MCF 10A (cell line): ENCODE measurements at places on chromosomes 1 and 21.

- H3K36me3 ChIP-seq: peaks cover 24% of the 10 kb centered on the region
- no peak for DNase-seq
- H3K27me3 ChIP-seq: no peaks in the 10 kb centered on the region
- H3K4me3 ChIP-seq: no peak overlapping the region
- peaks cover 5% of the 10 kb centered on the region for H3K4me1 ChIP-seq
Observed at GRCh38 chr1:205794011-205794730, 18.8 kb downstream of the SLC41A1 start.

GRCh38 chr1:167629681-167630567, at the start of gene RCSD1:
RCSD1 (plus strand) TSS chr1:167630232; CDS start chr1:167630424, 192 bp downstream.
- H3K27me3 ChIP-seq: no peaks in the 10 kb centered on the region
- no peaks in the 10 kb centered on the region for H3K36me3 ChIP-seq
- H3K4me1 ChIP-seq: peaks cover 24% of the 10 kb centered on the region
- no peak for DNase-seq
- H3K4me3 ChIP-seq: peak within 1 kb of the TSS; percentile 21

DNA sequence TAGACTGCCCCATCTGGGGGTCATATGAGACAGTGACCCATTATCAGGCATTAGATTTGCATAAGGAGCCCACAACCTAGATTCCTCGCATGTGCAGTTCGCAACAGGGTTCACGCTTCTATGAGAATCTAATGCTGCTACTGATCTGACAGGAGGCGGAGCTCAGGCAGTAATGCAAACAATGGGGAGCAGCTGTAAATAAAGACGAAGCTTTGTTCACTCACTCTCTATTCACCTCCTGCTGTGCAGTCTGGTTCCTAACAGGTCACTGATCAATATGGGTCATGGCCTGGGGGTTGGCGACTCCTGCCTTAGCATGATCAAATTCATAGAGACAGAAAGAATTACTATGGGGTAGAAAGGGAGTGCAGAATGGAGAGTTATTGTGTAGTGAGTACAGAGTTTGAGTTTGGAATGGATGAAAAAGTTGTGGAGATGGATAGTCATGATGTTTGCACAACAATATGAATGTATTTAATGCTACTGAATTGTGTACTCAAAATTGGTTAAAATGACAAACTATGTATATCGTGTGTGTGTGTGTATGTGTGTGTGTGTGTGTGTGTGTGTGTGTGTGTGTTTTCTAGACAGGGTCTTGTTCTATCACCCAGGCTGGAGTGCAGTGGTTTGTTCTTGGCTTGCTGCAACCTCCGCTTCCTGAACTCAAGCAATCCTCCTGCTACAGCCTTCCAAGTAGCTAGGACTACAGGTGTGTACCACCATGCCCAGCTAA, 42.2 kb downstream of the BTF3L4 start:
- no peaks in the 10 kb centered on the region for H3K4me1 ChIP-seq
- no peaks in the 10 kb centered on the region for H3K27me3 ChIP-seq
- H3K4me3 ChIP-seq: no peak overlapping the region
- H3K27ac ChIP-seq: no peak overlapping the region
- no peak for DNase-seq

GRCh38 chr1:55444667-55445066, 229.5 kb upstream of the USP24 start:
- H3K4me1 ChIP-seq: peaks cover 20% of the 10 kb centered on the region
- H3K27ac ChIP-seq: no peak overlapping the region
- no peak for DNase-seq

DNA sequence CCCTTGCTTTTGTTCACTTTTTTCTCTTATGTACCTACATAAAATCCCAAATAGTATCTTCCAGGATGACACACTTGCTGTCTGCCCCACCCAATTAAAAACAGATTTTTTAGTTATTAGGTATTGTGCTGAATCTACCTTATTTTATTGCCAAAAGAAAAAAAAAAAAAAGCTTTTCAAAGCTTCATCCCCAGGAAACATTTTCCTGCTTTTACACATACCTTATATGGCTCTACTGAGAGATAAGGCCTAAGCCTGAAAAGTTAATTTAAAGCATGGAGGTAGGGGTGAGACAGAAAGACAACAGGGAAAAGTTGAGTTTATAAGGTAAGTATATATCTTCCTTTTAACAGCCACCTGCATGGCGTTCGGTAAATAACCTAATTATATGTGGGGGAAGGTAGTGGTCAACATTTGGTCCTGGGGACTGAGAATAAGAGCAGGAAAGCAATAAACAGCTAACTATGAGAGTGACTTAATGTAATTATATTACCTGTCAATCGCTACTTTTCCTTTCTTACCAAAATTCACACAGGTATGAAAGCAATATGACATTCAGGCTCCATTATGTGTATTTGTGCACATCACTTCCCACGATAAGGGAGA, 54.6 kb upstream of the BOLA1 start:
- no peak for DNase-seq
- H3K4me3 ChIP-seq: peak overlapping the region; percentile 93
- peaks cover 10% of the 10 kb centered on the region for H3K36me3 ChIP-seq

DNA sequence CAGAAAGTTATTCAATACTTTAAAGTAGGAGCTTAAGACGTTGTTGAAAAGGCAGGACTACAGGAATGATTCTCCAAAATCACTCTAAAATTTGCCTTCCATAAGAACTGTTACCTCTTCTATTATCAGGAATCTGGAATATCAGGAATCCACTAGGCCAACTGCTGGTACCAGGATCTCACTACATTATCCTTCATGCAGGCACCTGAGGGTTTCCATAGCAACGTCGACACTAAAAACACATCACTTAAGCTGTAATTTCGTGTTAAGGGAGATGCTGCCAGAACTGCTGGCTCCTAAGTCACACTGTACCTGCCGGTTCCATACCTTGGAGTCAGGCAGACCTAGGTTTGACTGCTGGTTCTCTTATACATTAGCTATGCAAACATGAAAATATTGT, 139.7 kb upstream of the C1orf87 start:
- H3K36me3 ChIP-seq: no peaks in the 10 kb centered on the region
- no peaks in the 10 kb centered on the region for H3K4me1 ChIP-seq
- H3K27ac ChIP-seq: no peak overlapping the region
- no peaks in the 10 kb centered on the region for H3K27me3 ChIP-seq
- DNase-seq: no peak
- no peak overlapping the region for H3K4me3 ChIP-seq

- H3K4me1 ChIP-seq: peaks cover 5% of the 10 kb centered on the region
- peaks cover 20% of the 10 kb centered on the region for H3K27me3 ChIP-seq
- no peaks in the 10 kb centered on the region for H3K36me3 ChIP-seq
- H3K27ac ChIP-seq: no peak overlapping the region
- no peak overlapping the region for H3K4me3 ChIP-seq
Observed at GRCh38 chr1:182520736-182521135, 68.3 kb downstream of the RNASEL start.

DNA sequence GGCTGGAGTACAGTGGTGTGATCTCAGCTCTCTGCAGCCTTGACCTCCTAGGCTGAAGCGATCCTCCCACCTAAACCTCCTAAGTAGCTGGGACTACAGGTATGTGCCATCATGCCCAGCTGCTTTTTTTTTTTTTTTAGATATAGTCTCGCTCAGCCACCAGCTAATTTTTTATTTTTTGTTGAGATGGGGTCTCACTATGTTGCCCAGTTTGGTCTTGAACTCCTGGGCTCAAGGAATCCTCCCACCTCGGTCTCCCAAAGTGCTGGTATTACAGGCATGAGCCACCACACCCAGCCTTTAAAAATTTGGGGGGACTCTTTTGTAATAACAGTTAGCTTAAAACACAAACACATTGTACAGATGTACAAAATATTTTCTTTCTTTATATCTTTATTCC, 1.7 kb upstream of the SNX27 start:
- peaks cover 5% of the 10 kb centered on the region for H3K36me3 ChIP-seq
- no peak for DNase-seq
- peaks cover 53% of the 10 kb centered on the region for H3K4me1 ChIP-seq

DNA sequence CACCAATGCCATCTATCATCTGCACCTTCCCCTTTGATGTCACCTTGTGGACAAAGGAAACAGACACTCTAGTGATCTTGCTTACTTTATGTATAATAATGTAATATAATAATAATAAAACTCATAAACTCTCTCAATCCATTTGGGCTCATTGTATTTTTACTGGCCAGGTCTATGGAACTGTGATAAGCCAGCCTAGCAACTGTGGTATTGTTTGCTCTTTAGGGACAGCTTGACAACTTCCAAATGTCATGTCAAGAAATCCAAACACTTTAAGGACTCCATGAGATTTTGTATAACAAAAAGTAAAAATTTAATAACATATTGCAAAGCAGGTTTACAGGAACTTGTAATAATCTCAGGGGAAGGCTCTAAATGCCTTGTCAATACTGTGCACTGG, 1163.4 kb upstream of the TMPRSS15 start:
- H3K36me3 ChIP-seq: no peaks in the 10 kb centered on the region
- no peak for DNase-seq
- H3K4me1 ChIP-seq: peaks cover 6% of the 10 kb centered on the region
- H3K4me3 ChIP-seq: no peak overlapping the region

DNA sequence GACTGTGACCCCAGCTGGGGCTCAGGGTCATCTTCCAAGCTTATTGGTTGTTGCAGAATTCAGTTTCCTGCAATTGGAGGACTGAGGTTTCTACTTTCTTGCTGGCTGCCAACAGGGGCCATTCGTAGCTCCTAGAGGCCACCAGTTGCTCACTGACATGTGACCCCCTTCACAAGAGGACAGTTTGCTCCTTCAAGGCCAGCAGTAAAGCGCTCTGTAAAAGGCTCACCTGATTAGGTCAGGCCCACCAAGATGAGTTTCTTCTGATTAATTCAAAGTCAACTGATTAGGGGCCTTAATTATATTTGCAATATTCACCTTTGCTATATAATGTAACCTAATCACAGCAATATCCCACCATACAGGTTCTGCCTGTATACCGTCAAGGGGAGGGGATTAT, 68.9 kb downstream of the SLC9A1 start:
- H3K36me3 ChIP-seq: peaks cover 3% of the 10 kb centered on the region
- DNase-seq: no peak
- peaks cover 16% of the 10 kb centered on the region for H3K27me3 ChIP-seq

GRCh38 chr1:231800108-231800507, 173.5 kb downstream of the DISC1 start:
- peak overlapping the region; percentile 92 for H3K27ac ChIP-seq
- peak; percentile 85 for DNase-seq
- peaks cover 31% of the 10 kb centered on the region for H3K4me1 ChIP-seq
- no peaks in the 10 kb centered on the region for H3K27me3 ChIP-seq
- peaks cover 13% of the 10 kb centered on the region for H3K36me3 ChIP-seq

- DNase-seq: peak; percentile 79
- peaks cover 9% of the 10 kb centered on the region for H3K36me3 ChIP-seq
- H3K27me3 ChIP-seq: no peaks in the 10 kb centered on the region
- peaks cover 58% of the 10 kb centered on the region for H3K4me1 ChIP-seq
- H3K27ac ChIP-seq: peak overlapping the region; percentile 89
- peak overlapping the region; percentile 65 for H3K4me3 ChIP-seq
Observed at GRCh38 chr1:67748630-67749029, 63.6 kb downstream of the GADD45A start.

DNA sequence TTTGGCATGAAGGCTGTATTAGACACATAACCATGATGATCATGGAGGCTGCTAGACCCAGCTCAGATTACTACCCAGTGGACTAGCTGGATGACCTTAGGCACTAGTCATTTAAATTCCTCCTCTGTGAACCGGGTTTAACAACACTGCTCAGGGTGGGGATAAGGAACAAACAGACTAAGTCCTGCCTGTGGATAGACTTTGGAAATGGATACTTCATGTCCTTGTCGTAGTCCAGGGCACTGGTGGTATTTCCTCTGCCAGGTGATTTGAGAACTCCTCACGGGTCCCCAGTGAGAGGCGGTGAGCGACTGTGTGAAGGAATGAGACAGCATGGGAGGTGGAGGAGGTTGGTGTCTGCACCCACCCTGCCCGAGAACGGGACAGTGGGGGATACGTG, 72.9 kb upstream of the SELENON start:
- no peak for DNase-seq
- no peak overlapping the region for H3K27ac ChIP-seq
- peaks cover 34% of the 10 kb centered on the region for H3K27me3 ChIP-seq
- H3K4me1 ChIP-seq: peaks cover 5% of the 10 kb centered on the region

GRCh38 chr1:7267493-7267892, 482.2 kb downstream of the CAMTA1 start:
- H3K27me3 ChIP-seq: no peaks in the 10 kb centered on the region
- DNase-seq: no peak

DNA sequence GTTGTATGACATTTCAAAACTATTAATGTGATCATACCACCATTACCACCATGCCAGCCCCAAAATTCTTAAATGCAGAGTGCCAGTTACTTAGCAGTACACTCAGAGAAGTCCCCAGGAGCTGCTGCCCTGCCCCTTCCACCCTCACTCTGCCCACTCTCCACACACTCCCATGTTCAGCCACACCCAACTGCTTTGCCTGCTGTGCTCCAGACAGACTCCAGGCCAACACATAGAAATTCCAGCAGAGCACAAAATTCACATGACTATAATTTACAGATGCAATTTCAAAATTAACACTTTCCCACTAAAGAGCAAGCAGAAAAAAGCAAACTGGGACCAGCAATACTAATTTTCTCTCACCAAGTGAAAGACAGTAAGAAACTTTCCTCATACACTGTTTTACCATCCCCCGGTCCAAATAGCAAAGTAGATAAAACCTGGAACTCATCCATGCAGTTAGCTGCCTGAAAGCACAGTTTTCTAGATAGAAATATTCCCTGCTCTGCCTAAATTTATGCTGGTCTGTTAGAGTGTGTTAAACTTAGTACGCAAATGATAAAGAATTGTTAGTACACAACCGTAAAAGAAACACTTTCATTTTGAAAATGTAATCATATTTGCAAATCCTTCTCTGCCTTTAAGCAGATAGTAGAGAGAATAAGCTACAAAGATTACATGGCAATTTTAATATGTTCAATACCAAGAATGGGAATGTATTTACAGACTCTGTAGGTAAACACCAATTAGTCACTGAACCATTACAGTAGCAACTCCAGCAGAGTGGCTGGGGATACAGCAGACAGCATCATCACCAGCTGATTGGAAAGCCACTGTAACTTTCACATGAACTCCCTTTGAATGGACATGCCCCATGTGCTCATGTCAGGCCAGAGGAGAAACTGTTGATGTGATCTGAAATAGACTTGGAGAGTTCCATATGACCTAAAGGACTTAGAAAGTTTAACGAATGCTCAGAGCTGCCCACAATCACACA, 176.5 kb downstream of the VAV3 start:
- H3K27ac ChIP-seq: no peak overlapping the region
- no peak overlapping the region for H3K4me3 ChIP-seq
- H3K27me3 ChIP-seq: no peaks in the 10 kb centered on the region
- H3K4me1 ChIP-seq: peaks cover 6% of the 10 kb centered on the region
- no peaks in the 10 kb centered on the region for H3K36me3 ChIP-seq

- no peaks in the 10 kb centered on the region for H3K27me3 ChIP-seq
- DNase-seq: no peak
- H3K36me3 ChIP-seq: no peaks in the 10 kb centered on the region
- no peaks in the 10 kb centered on the region for H3K4me1 ChIP-seq
- H3K27ac ChIP-seq: no peak overlapping the region
- H3K4me3 ChIP-seq: no peak overlapping the region
Observed at GRCh38 chr1:14168326-14169063, 430.0 kb upstream of the KAZN start.

DNA sequence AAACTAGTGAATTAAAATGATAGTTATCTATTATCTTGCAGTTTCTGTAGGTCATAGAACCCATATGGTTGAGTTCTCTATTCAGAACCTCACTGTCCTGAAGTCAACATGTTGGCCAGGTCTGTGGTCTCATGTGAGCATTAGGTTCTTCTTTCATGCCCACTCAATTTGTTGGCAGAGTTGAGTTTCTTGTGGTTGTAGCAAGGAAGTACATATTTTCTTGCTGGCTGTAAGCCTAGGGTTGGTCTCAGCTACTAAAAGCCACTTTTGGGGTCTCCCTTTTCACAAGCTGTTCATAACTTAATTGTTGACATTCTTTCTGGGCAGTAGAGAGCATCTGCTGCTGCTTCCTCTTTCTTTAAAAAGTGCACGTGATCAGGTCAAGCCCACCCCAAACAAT, 1165.1 kb upstream of the NCAM2 start:
- H3K36me3 ChIP-seq: no peaks in the 10 kb centered on the region
- no peak overlapping the region for H3K27ac ChIP-seq
- DNase-seq: no peak
- no peak overlapping the region for H3K4me3 ChIP-seq
